Endodermal cell (in vitro differentiated cells): ENCODE measurements at places on chromosomes 16 and 17. TPM values are rescaled to one million over a fixed set of nuclear protein-coding genes. Genes with fewer than 3 reads are reported as not detected.

- H3K4me1 ChIP-seq = peaks cover 4% of the 10 kb centered on the region
- H3K4me3 ChIP-seq = no peak overlapping the region
- DNase-seq = no peak
- H3K36me3 ChIP-seq = no peaks in the 10 kb centered on the region
Measured at GRCh38 chr16:12546918-12547607, 256.6 kb downstream of the CPPED1 start.

GRCh38 chr17:31789707-31790505, 69.1 kb downstream of the COPRS start:
- no peak for DNase-seq
- no peak overlapping the region for H3K27ac ChIP-seq
- no peaks in the 10 kb centered on the region for H3K4me1 ChIP-seq
- H3K27me3 ChIP-seq = no peaks in the 10 kb centered on the region

DNA sequence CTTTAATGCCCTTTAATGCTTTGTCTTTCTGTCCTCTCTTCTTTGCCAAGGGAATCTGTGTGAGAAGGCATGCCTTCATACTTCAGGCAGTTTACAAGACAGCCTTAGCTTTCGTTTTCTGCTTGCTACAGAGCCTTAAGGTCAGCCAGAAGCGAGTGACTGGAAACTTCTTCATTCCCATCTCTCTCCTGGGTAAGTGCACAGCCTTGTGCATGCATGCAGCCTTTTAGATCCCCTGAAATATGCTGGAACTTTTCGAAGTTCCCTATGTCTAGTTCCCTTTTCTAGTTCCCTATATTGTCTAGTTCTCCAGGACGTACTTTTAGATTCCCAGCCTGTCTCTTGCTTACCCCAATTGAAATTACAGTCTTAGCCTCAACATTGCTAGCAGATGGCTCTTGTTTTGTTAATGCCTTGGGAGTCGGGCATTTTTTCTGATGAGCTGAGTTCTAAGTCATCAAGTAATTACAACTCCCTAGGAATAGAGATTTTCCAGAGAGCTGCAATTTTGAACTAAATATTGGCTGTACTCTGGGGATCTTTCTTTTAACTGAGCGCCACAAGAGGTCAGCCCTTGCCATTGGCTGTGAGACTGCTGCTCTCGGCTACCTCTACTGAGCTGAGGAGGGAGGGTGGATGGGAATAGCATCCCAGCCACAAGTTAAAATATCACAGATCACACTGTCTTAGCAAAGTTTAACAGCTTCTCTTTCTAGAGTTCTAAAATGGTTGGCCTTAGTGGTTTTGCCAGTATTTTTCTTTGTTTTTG, 22.7 kb upstream of the PPM1D start:
- H3K4me3 ChIP-seq = no peak overlapping the region
- H3K4me1 ChIP-seq = peaks cover 3% of the 10 kb centered on the region
- H3K36me3 ChIP-seq = no peaks in the 10 kb centered on the region
- no peak overlapping the region for H3K27ac ChIP-seq
- H3K27me3 ChIP-seq = no peaks in the 10 kb centered on the region

The HSPB9 gene
- 0.23 TPM in 1 of 2 replicates, not detected in the other for total RNA-seq
